ENCODE measurements at places on chromosomes 7 and 10.

- no peak for DNase-seq
These were observed 5.4 kb downstream of the LRRC4 start for GRCh38 chr7:128025819-128026218.

DNA sequence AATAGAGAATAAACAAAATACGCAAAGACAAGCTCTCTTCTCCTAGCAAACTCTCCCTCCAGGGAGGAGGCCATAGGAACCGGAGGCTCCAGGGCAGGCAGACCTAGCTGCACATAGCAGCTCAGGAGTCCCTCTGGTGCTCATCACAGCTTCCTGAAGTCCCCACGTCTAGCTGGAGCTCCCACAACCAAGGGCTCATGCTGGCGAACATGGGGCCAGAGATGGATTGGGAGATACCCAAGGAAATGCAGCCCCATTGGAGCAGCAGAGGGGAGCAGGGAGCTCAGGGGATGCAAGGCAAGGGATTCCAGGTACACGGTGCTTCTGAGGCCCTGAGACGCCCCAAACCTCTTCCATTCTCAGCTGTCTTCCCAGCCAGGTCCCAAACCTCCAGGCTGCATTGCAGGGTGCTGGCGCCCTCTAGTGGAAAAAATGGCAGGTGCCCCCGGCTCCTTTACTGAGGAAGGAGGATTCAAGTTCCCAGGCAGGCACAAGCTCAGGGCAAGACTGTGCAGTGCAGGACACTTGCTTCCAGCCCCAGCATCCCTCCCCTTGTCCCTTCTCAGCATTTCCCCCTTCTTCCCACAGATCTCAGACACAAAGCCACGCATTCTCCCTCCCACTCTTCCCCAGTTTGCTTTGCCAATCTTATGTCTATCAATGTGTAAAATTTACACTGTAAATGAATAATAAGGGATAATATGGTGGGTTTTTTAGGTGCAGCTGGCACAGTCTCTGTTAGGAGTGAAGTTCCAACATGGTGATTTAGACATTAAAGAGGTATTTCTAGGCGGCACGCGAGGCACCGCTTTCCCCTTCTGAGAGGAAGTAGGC is 46.2 kb downstream of the GPAM start:
- DNase-seq, result peak; percentile 63

DNA sequence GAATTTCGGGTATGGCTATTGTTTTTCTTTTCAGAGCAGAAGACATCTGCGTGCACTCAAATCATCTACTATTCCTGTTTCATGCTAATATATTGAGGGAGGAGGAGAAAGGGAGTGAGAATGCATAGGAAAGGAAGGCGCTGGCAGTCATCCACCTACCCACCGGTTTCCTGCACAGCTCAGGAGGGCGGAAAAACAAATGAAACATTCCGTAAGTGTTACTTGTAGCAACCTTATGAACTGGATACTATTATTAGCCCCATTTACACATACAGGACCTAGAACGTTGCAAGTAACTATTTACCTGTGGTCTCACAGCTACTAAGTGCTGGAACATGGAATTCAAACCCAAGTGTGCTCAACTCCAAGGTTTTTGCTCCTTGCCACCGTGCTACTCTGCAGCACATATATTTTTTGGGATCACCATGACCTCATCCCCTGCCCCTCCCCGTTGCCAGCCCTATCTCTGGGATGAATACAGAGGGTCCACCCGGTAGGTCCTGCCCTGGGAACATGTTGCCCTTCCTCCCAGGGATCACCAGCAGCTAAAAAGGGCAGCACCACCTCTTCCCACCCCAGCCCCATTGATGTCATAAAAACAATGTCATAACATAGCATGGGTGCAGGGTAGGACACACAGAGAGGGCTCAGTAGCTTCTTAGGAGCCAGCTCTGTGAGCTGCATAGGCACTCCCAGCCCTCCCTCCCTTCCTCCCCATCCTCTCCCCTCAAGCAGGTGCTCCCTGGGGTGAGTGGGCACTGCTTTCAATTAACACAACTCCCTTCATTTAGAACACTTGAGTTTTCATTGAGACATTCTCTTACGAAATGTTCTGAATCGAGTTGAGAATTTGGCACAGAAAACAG is 16.9 kb downstream of the GFRA1 start:
- peak; percentile 59 for DNase-seq

- no peak for DNase-seq
These were observed 31.5 kb downstream of the RAB19 start for GRCh38 chr7:140435252-140435895.

- no peak for DNase-seq
These were observed 75.3 kb upstream of the GDF10 start for GRCh38 chr10:47224546-47225218.

DNA sequence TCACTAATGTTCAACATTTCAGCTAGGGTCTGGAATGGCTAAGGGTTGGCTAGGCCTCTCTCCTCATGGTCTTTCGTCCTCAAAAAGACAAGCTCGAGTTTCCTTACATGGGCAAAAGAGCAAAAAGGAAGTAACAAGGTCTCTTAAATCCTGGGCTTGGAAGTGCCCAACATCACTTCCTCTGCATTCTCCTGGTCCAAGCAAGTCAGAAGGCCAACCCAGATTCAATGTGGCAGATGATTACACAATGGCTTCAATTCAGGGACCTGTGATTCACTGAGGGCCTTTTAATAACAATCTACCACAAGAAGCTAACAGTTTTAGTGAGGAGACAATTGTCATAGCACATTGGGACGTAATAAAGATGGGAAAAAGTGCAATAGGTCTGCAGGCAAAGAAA is 4.4 kb upstream of the NUP205 start:
- no peak for DNase-seq

DNA sequence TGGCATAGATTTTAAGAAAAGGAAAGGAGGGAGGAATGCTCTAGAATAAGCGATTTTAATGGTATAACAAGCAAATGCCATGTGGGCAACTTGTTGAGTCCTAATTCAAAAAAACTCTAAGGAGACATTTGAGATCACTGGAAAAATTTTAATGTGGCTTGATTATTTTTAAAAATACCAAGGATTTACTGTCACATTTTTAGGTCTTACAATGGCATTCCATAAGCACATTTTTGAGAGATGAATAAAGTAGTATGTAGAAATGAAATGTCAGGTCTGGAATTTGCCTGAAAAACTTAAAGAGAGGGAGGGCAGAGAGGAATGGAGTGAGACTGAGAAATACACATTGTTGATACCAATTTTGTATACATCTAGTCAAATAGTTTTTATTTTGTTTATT is 20.3 kb downstream of the NCAPG2 start:
- DNase-seq, result no peak

DNA sequence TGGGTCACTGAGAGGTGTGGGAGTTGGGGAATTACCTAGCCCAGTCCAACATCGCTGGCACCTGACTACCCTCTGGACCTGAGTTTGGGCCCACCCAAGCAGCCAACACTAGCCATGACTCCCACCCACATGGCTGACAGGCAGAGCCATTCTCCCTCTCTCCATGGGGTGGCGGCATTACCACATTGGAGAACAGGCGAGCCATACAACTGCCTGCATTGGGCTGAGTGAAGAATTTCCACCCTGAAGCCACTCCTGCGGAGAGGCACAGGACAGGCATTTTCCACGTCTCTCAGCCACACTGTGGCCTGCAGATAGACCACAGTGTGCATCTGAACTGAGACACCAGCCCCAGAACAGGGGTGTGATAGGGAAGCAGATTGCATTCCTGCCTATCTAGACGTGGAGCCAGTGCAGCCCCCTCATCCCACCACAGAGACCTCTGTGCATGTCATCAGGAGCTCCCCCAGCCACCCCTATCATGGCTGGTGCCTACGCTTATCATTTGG is 58.2 kb upstream of the ANTXRL start:
- peak; percentile 63 for DNase-seq

DNA sequence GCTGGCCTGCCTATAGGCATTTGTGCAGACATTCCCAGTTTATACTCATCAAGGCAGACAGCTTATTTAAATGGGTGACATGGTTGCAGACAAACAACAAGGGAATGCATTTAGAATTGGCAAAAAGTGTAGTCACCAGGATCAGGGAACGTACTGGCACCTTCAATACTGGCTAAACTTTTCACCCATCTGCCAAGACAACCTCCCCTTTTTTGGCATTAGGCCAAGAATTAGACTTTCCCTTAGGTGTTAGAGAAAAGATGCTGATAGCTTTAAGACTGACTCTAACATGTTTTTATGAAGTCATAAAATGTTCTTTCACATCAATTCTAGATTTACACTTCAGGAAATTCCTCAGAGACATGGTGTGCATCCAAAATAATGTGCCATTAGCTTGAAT is 365.9 kb downstream of the PHTF2 start:
- no peak for DNase-seq

GRCh38 chr7:87476179-87476557 is 688 bp upstream of the ABCB4 start:
- DNase-seq, result no peak

- DNase-seq, result peak; percentile 13
These were observed 553.8 kb downstream of the TFEC start for GRCh38 chr7:115476671-115477181.

DNA sequence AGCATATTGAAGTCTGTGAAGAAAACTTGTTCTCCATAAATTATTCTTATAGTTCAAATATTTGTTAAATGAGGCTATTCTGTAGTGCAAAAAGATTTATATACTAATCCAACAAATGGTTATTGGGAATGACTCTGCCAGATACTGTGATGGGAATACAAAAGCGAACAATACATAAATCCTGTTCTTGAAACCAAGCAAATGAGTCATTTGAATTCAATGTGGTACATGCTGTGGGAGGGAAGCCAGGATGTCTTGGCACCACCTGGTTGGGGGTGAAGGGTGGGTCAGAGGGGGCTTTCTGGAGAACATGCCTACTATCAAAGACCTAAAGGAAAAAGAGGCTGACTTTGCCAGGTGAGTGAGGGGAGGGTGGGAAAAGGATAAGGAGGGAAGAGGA is 594.2 kb downstream of the CALN1 start:
- DNase-seq, result peak; percentile 3

GRCh38 chr10:77716458-77717317 is 79.1 kb upstream of the KCNMA1 start:
- DNase-seq, result peak; percentile 44

- DNase-seq, result peak; percentile 60
These were observed 22.2 kb downstream of the LANCL2 start for GRCh38 chr7:55387062-55387965.

DNA sequence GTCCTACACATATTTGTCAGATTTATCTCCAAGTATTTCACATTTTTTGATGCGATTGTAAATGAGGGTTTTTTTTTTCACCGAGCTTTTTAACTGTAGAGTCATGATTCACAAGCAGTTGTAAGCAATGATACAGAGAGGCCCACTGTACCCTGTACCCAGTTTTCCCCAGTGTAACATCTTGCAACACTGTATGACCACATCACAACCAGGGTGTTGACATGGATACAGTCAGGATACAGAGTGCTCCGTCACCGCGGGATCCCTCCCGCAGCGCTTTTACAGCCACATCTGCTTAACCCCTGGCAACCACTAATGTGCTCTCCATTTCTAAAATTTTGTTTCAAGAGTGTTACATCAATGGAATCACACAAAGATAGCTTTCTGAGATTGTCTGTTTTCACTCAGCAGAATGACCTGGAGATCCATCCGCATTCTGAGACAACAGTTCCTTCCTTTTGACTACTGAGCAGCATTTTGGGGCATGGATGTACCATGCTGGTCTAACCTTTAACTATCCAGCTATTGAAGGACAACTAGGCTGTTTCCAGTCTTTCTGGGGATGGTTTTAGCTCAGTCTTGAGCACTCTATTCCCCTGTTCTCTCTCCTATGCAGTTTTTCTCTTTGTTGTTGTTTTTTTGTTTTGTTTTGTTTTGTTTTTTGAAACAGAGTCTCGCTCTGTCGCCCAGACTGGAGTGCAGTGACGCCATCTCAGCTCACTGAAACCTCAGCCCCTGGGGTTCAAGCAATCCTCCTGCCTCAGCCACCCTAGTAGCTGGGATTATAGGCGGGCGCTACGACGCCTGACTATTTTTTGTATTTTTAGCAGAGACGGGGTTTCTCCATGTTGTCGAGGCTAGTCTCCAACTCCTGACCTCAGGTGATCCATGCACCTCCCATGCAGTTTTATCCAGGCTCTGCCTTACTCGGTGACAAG is 25.9 kb downstream of the GPRIN2 start:
- peak; percentile 96 for DNase-seq

GRCh38 chr7:12031186-12031585 is 179.9 kb upstream of the TMEM106B start:
- DNase-seq, result peak; percentile 18

DNA sequence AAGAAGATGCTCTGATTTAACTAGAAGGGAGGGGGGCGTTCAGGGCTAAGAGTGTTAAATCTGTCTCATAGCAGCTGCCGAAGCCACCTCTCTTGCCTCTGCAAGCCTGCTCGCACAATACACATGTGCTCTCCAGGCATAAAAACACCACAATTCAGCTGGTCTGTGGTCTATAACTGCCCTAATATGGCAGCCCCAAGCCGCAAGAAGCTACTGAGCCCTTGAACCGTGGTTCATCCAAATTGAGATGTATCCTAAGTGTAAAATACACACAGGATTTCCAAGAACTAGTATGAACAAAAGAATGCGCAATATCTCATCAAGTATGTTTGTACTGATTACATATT is 70.8 kb upstream of the FGFR2 start:
- DNase-seq, result no peak

GRCh38 chr7:1748839-1749173 is 78.7 kb downstream of the ELFN1 start:
- no peak for DNase-seq

DNA sequence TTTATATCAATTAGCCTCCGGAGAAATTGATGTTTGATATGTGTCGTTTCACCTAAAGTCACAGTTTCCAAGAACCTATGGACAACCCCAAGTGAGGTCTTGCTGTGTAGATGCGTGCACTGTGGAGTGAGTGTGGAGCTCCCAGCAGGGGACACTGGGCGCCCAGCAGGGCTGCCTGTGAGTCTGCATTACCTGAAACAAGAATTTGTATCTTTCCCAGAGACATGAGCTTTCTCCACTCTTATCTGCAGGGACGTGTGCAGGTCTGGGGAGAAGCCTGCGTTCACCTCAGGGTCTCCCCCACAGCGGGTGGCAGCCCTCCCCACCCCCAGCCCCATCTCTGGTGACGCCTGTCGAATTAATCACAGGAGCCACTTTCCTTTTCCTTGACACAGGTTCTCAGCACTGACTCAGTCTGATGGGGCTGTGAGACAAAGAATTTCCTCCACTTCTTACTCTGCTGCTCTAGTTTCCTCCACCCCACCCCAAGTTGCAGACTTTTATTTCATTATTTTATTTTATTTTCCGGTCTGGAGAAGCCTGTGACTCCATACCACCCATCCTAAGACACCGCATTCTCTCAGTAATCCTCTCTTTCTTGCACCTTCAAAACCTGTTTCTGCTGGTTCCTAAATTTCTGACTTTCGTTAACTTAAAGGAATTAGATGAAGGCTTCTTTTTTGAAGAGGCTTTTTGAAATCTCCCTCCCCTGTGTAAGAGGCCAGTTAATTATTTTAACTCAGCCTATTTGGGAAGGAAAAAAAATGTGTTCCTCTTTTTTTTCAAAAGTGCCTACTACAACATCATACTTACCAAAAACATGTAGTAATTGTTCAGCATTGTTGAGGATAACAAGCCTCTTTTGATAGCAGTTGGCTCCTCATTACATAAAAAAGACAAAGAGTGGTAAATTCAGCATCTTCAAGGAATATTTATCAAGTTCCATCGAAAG is 17.0 kb upstream of the INSIG1 start:
- DNase-seq, result no peak

Measured in astrocyte of the spinal cord (primary cell).